Suppressor macrophage (primary cell): ENCODE measurements at places on chromosomes 6 and 20.

GRCh38 chr6:142266060-142266459 lies 35.7 kb upstream of the ADGRG6 start:
- DNase-seq: no peak

DNA sequence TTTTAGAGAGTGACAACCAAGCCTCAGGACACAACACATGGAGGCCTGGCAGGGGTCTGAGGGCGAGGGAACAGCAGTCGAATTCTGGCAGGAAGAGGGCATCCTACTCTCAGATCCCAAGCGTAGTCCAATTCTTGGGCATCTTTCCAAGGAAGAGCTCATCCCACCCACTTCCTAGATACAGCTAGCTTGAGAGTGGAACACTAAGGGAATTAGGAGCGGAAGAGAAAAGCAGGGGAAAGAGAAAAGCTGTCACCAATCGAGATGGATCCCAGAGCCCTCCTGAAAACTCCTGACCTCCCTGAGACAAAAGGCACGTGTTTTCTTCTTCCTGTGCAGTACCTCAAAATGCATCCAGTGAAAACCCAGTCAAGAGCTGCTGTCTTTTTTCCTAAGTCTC lies 67.1 kb downstream of the GFOD1 start:
- no peak for DNase-seq

DNA sequence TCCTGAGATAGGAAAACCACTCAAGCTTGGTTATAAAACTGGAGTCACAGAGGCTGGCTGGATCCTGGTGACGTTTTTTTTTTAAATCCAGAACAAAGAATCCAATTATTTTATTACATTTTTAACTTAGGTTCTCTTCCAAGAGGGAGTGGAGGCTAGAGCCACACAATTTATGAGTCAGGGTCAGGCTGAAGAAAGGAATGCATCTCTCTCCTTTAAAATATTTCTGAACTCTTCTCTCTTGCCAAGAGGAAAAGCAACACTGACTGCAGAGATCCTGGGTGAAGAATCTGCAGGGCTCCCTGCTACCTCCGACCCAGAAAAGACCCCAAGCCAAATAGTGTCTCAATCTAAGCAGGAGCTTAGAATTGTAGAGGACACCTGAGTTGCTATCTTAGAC lies 88.5 kb upstream of the SSTR4 start:
- DNase-seq: no peak

GRCh38 chr6:120960761-120961160 lies 373.5 kb downstream of the TBC1D32 start:
- no peak for DNase-seq

GRCh38 chr20:38612751-38613515 lies 11.3 kb downstream of the ARHGAP40 start:
- DNase-seq: no peak
